ENCODE measurements at places on chromosomes 3 and 15. TPM values are rescaled to one million over a fixed set of nuclear protein-coding genes. Genes with fewer than 3 reads are reported as not detected.

DNA sequence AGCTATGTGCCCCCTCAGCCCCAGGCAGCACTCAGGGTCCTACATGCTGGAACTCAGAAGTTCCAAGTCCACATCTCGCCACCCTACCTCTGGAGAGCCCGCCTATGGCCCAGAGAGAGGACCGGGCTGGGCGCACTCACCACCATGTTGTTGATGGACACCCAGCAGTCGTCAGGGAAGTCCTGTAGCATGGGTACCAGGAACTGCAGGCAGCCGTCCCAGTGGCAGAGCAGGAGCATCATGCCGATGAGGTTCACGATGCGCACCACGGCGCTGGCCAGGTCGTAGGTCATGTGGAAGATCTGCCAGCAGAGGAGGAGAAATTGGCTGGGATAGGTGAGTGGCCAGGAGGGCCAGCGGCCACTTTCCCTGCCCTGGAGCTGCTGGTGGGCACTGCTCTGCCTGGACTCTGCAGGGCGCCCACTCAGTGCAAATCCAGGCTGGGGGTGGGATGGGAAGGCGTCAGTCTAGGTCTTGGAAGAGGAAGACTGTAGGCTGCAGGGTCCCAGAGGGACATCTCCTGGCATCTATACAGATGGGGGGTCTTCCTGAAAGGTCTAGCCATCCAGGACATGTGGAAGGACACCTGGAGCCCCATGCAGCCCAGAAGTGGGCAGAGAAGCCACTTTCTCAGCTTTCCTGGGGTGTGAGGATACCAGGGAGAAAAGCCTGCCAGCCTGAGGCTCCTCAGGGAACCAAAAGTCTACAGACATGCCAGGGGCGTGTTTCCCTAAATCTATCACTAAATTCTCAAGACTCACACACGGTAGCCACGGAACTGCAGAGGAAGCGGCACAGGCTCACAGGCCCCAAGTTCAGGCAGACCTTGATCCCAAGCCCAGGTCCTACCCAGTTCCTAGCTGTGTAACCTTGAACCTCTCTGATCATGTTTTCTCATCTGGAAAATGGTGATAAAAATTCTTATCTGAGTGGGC lies 36.5 kb downstream of the HCN4 start:
- no peak for DNase-seq
- no peak overlapping the region for H3K27ac ChIP-seq
- no peaks in the 10 kb centered on the region for H3K4me1 ChIP-seq
- H3K27me3 ChIP-seq, result no peaks in the 10 kb centered on the region

DNA sequence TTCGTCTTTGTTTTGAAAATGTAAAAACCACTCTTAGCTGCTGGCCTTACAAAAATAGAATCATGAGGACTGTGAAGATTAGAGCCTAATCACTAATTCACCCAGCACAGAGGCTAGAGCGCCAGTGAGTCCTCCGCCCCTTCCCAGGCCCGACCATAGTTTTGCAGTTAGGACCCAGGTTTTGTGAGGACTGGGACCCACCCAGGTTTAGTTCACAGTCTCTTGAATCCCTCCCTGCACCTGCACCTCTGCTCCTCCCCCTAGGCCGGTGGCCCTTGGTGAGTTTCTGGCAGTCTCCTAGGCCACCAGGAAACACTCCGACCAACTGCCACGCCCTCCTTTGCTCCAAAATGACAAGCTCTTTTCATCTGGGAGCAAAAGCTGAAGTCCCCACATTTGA lies 136.0 kb upstream of the CCDC54 start:
- H3K36me3 ChIP-seq, result peaks cover 5% of the 10 kb centered on the region
- H3K27ac ChIP-seq, result no peak overlapping the region
- H3K4me3 ChIP-seq, result peak overlapping the region; percentile 90
- peaks cover 10% of the 10 kb centered on the region for H3K27me3 ChIP-seq
- H3K4me1 ChIP-seq, result no peaks in the 10 kb centered on the region

The H1-8 gene
- total RNA-seq, result not detected

- H3K4me1 ChIP-seq, result no peaks in the 10 kb centered on the region
- no peaks in the 10 kb centered on the region for H3K27me3 ChIP-seq
- H3K27ac ChIP-seq, result peak overlapping the region; percentile 85
- peak overlapping the region; percentile 98 for H3K4me3 ChIP-seq
- no peaks in the 10 kb centered on the region for H3K36me3 ChIP-seq
- no peak for DNase-seq
These were observed 740 bp upstream of the NSMCE3 start for GRCh38 chr15:29270169-29270955.

The PRR23A gene
- not detected for total RNA-seq

Measured in endodermal cell (in vitro differentiated cells).